Activated CD4-positive, alpha-beta T cell treated with anti-CD3 and anti-CD28 coated beads, Interleukin-2, amount 10 ng/mL, durations not matched to agents 7 days and 5 days (primary cell): ENCODE measurements at places on chromosomes 7 and 10.
A peak's percentile ranks its signal among the peaks of the same experiment; 100 is the strongest.

GRCh38 chr10:124993736-124994451, 52.0 kb downstream of the ZRANB1 start:
- DNase-seq, result no peak

DNA sequence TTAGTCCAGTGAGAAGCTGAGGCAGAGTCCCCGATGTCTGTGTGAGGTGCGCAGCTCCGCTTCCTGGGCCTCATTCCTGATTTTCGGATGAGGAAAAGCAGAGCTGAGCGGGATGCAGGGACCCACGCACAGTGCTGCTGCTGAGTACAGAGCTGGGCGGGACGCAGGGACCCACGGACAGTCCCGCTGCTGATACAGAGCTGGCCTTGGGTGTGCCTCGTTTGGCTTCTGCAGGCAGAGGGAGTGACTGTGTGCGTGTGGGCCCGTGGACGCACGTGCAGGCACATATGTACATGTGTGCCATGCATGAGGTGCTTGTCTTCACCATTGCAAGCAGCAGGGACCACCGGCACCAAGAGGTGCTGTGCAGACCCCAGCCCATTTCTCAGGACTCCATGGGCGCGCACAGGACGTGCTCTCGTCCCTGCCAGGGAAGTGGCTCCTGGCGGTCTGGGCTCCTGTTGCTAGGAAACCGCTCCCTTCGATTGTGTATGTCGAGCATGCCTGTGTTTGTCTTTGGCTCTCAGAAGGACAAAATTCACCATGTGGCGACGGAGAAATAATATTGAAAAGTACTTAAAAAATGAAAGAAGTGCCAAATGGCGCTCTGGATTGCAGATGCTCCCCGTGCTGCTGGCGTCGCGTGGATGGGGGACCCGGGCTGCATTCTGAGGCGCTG, 303.8 kb upstream of the MKI67 start:
- DNase-seq, result no peak

GRCh38 chr7:25859412-25860274, 292.4 kb upstream of the NFE2L3 start:
- no peak for DNase-seq

GRCh38 chr10:124736491-124737136, 7.6 kb downstream of the FAM53B start:
- no peak for DNase-seq

DNA sequence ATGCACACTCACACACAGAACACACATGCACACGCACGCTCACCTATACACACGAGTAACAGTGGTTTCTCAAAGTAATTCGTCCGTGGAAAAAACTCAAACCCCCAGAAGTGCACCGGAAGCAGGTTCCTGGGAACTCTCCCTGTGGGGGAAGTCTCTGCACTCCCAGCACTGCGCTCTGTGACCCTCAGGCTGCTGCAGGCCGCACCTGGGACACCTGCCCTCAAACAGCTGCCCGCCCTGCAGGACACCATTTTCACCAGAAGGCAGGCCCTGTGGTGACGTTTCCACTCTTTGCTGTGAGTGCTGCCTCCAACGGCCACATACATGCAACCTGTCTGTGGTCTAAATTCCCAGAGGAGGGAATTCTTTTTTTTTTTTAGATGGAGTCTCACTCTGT, 21.3 kb downstream of the YKT6 start:
- no peak for DNase-seq

GRCh38 chr10:129194181-129194870, 272.7 kb upstream of the MGMT start:
- no peak for DNase-seq

DNA sequence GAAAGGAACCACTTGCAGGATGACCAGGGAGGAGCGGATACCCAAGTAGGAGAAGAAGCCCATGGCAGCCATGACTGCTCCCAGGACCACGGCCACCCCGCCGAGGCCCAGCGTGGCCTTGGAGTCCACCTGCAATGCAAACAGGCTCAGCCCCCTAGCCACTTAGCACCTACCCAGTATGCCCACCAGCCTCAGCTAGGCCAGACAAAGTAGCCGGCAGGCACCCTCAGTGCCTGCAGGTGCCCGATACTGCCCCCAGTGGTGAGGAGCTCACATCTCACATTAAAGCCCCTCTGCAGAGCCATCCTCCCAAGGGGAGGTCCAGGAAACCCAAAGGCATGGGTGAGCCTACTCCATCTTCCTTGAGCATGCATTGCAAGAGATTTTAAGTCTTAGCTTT, 6.6 kb downstream of the NPC1L1 start:
- DNase-seq, result peak; percentile 53

GRCh38 chr10:123869020-123869414, 22.6 kb downstream of the CPXM2 start:
- no peak for DNase-seq

DNA sequence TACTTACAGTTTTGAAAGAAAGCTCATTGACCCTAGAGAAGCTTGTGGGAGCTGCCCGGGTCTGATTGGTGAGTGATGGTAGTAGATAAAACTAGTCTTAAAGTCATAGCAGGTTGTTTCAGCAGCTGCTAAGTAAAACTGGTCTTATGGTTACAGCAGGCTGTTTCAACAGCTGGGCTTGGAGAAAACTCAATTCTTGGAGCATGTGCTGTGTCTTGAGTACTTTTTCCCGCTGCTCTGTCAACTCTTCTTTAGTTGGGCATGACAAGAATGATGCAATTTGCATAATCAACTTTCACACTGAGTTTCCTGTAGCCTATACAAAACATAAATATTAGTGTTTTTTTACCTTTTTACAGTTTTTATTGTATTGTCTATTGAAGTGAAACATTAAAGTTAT, 707.9 kb downstream of the AUTS2 start:
- DNase-seq, result no peak

- no peak for DNase-seq
Observed at GRCh38 chr10:79329529-79329928, 17.7 kb upstream of the PPIF start.

GRCh38 chr7:48551652-48552051, 372.7 kb upstream of the CDC14C start:
- no peak for DNase-seq

- peak; percentile 33 for DNase-seq
Observed at GRCh38 chr7:152336754-152337368, 98.9 kb downstream of the KMT2C start.

GRCh38 chr10:96370584-96371157, 11.9 kb upstream of the OPALIN start:
- DNase-seq, result peak; percentile 49

- no peak for DNase-seq
Observed at GRCh38 chr10:75335983-75336382, 65.6 kb downstream of the ZNF503 start.

DNA sequence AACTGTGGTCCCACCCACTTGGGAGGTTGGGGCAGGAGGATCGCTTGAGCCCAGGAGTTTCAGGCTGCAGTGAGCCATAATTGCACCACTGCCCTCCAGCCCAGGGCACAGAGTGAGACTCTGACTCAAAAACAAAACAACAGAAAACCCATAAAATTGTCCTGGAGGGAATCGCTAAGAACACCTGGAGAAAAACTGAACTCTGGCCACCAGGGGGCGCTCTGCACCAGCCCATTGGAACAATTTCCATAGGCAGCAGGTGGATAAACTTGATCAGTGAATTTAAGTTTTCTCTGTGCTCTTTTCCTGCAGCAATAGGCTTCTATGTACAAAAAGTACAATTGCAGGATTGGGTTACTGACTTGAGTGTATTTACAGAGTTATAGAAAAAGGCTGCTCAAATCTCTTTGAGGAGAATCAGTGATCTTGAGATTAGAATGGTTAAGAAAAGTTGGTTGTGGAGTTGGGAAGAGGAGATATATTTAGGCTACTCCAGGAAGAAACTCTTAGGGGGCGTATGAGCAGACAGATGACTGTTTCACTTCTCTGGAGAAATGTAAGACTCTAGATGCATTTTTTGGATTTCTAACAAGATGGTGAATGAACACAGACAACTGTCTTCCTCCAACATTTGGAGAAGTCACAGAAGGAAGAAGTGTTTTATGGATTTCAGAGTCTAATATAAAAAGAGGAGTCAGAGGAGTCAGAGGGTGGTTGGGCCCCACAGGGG, 274.9 kb upstream of the GALNT17 start:
- DNase-seq, result peak; percentile 56

DNA sequence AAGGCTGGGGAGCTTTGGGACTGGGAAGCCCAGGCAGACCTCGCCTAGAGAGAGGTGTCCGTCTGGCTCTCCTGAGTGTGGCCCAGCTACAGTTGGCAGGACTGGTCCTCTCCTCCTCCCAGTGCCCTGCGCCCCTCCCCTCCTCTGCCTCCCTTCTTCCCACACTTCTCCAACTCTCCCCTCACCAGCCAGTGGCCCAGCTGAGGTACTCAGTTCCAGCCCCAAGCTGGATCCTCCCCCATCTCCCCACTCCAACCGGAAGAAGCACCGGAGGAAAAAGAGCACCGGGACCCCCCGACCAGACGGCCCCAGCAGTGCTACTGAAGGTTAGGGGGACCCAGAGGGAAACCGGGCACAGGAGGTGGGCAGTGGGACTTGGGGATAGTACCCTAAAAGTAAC, 27.7 kb downstream of the GBX1 start:
- no peak for DNase-seq

DNA sequence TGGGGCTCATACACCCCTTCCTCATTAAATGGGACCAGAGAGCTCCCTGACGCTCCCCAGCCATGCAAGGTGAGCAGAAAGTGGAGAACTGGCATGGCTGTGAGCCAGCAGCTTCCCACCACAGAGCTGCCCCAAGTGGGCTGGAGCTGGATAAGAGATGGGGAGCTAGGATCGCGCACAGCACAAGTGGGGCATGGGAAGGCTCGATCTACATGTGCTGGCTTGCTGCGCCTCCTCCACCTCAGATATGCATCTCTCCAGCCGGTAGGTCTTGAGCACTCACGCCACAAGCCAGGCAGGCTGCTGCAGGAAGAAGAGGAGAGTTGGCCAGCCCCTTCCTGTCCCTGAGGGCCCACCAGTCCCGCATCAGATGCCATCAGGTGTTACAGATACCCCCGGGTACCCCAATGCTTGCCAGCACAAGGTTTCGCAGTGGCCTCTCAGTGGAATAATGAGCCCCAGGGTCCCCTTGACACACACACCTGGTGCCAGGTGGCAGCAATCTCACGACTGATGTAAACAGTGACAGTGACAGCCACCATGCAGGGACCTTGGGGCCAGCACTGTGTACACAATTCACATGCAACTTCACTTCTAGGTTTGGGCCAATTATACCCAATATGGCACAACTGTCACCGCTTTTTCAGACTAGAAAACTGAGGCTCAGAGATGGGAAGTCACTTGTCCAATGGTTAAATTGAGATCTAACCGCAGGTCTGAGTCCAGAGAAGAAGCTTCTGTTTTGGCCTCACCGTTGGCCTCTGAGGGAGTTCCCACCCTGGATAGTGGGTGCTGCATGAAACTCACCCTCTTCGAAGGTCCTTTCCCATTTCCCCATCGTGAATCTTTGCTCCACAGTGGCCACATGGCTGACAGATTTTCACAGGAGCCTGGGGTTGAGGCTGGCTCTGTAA, 79.3 kb downstream of the OAT start:
- no peak for DNase-seq

DNA sequence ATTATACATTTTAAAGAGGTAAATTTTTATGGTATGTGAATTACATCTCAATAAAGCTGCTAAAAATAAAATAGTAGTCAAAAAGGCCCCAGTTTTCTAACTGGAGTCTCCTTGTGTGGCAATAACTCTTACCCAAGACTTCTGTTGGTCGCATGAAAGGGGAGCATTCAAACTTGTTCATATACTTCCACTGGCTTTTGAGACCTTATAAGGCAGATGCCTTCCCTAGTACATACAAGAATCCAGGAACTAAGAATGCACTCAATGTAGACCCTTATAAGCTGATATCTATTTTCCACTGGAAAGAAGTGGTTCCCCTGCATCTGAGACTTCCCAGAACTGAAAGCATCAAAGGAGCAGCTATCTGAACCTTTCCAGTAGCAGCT, 13.0 kb downstream of the BCAP29 start:
- no peak for DNase-seq

DNA sequence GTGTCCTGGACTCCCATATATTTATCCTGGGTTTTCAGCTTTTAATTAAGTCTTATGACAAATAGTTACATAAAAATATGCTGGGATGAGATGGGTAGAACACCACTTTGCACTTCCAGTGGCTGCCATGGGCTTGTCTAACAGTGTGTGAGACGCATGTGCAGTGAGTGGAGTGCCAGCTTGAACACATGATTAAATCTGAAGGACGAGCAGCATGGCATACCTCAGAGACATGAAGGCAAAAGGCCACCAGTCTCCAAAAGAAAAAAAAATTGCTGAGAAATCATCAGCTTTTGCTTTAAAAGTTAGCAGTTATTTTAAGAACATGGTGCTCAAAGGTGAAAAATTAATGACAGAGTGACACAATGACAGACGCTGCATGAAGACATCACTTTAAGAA, 139.0 kb upstream of the ADCY1 start:
- DNase-seq, result no peak

- DNase-seq, result no peak
Observed at GRCh38 chr7:131843898-131844331, 287.5 kb upstream of the PODXL start.

GRCh38 chr10:69576334-69577011, 3.3 kb upstream of the NEUROG3 start:
- DNase-seq, result no peak

GRCh38 chr7:37765872-37766525, 82.4 kb upstream of the NME8 start:
- no peak for DNase-seq

DNA sequence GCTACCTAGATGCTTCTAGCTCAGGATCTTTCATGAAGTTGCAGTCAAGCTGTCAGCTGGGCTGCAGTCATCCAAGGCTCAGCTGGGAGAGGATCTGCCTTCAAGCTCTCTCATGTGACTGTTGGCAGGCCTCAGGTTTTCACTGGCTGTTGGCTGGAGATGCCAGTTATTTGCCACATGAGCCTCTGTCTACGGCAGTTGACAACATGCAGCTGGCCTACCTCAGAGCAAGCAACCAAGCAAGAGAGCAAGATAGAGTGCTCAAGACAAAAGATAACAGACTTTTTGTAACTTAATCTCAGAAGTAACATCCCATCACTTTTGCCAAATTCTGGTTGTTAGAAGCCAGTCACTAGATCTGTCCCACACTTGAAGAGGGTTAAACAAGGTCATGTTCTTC, 125.8 kb downstream of the TPST1 start:
- no peak for DNase-seq
